ENCODE measurements at places on chromosomes 3 and 15.

DNA sequence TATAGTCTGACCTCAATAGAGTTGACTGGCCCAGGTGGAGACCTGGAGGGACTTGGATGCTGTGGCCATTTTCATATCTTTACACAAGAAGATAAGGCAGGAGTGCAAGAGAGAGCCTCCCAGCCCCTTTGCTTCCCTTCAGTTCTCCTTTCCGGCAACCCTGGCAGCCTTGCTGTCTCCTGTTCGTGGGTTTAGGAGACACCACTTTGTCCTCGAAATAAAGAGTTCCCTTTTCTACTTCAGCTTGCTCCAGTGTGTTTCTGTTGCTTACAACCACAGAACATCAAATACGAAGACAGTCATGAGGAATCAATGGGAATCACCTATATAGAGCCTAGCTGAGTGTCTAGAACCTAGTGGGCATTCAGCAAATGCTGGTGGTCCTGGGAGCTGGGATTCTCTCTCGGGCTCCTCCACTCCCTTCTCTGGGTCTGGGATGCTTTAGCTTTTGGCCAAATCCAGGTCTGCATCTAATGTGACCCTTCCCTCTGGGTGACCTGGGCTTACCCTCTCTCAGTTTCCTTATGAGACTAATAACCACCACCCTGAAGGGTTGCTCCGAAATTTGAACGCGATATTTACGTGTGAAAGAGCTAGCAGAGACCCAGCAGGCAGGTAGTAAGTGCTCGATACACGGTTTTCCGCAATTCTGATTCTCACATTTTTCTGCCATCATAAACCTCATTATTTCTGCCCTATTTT, 44.5 kb downstream of the PCSK6 start:
- no peak for DNase-seq

DNA sequence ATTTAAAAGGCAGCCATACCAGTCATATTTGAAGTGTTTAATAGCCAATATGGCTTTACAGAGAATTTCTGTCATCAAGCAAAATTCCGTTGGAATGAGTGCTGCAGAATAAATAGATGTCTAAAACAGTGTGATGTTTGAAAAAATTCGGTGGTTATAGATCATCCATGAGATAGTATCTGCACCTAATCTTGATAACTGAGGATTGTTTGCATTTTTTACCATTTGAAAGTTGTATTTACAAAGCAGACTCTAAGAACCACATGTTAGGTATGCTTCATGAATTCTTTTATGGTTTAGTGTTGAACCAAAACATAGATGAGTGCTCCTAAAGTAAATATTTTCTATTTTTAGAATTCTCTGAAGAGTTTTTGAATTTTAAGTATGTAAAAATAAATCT, 476.1 kb downstream of the NAALADL2 start:
- no peak for DNase-seq

GRCh38 chr3:195081242-195081963, 189.6 kb downstream of the XXYLT1 start:
- no peak for DNase-seq

GRCh38 chr3:66797889-66798560, 200.1 kb upstream of the KBTBD8 start:
- peak; percentile 54 for DNase-seq

DNA sequence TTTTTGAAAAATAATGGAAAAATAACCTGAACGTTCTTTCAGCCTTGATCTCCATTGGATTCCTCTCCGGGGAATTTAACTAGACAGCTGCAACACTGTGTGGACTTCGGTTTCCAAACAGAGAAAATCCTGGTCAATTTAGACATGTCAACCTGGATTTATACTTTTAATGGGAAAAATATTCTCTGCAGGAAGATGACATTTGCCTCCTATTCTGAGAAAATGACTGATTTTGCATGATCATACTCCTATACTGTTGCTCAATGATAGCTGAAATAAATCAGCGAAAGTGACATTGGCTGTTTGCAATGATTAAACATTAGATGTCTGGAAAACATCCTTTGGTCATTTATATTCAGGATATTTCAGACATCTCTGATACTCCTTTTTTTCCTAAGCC, 94.8 kb downstream of the GABRG3 start:
- no peak for DNase-seq

DNA sequence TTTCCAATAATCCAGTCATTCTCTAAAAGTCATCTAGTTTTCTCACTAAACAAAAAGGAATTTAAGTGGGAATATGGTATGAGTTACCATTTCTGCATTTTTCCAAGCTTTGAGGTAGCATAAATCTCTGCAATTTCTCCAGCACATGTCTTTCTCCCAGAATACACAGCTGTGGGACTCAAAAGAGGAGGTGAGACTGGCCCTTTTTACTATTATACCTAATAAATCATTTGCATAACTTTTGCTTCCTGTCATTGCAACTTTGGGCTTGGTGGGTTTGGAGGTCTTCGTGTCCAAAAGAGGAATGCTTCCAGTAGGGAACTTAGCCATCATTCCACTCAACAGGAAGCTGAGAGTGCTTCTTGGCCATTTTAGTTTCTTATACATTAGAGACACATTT, 94.8 kb downstream of the FMN1 start:
- DNase-seq: peak; percentile 50

DNA sequence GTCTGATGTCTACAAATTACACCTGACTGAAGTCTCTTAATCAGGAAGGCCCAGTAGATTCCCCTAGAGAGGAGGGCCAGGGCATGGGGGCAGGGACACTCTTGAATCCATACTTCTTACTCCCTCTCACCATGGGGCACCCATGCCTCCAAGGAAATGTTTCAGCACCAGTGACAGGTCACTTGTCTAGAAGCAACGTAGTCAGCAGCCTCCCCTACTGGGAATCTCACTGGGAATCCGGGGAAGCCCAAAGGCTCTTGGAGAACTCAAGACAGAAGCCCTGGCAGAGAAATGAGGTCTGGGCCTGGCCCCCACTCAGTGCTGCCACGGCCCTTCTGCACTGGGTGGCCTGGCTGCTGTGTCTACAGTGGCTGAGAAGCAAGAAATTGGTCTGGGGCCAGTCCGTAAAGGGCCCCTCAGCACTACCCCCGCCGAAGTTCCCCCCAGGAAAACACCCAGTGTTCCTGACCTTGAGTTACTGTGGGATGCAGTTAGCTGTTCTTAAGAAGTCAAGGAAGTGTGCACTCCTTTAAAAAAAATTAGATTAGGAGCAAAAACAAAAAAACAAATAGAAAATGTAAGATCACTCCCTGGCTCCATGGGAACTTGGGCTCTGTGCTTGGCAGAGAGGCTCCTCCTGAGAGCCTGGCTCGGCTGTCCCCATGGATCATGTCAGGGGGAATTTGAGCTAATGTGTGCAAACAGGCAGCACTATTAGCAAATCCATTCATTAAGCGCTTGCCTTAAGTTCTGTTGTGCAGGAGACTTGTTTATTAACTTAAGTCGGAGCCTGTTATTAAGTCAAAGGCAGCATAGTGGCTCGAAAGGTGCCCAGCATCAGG, 5.4 kb upstream of the LINGO1 start:
- no peak for DNase-seq

DNA sequence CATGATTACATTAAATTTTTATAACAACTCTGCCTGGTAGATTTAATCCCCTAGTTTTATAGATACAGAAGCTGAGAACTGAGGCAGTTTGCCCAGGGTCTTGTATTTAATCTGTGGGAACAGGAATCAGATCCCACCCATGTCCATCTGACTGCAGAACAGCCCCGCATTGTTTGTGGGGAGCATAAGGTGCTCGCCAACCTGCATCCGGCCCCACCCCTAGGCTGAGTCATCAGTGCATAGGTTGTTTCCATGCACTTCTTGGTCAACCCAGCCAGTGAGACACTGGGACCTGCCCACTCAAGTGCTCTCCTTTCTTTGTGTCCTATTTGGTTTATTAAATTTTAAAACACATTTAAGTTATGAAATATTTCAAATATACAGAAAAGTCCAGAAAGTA, 266.2 kb downstream of the OPA1 start:
- no peak for DNase-seq

- no peak for DNase-seq
Observed at GRCh38 chr3:152968388-152969024, 133.6 kb downstream of the P2RY1 start.

DNA sequence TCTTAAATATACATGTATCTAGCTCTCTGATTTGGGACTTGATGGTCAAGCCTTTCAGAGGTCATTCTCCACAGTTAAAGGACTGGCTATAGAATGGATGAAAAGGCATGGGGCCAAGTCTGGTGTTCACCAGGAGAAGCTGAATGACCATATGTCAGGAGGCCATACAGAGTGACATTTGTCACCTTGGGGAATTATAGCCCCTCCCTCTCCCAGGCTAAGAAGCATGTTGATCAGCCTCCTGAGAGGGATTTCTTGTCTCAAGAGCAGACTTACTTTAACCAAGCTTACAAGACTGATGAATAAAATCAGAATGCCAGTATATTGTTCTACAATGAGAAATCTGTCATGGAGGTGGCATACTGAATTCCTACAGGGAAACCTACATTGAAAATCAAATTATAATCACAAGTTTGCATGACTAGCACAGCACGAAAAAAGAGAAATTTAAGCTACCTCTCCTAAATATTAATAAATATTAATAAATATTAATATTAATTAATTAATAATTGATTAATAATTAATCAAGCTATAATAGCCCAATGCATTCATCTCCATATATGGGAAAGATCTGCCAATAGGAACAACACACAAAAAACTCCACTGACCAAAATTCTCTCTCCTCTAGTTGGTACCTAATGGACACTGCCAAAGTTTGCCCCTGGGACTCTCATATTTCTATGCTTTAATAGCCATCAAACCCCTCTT, 47.3 kb downstream of the ATP8B4 start:
- DNase-seq: no peak

- DNase-seq: peak; percentile 41
Observed at GRCh38 chr3:53493963-53494791, at the start of gene CACNA1D. Gene CACNA1D (plus strand): TSS chr3:53494611. CDS start chr3:53495167, 556 bp downstream.

DNA sequence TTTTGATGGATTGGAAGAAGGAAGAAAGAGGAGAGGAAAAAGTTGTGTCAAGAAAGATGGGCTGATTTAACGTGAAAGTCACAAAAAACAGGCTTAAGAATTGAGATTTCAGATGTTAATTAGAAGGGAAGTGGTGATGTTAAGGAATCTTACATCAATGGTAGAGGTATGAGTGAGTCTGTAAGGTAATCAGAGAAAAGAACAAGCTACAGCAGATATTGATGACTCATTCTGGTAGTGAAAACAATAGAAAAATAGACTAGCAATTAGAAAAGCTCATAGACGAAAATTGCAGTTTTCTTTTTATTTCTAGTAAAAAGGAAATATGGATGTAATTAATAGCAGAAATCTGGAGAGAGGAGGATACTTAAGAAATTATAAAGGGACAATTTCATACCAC, 559.6 kb downstream of the MCTP2 start:
- no peak for DNase-seq

DNA sequence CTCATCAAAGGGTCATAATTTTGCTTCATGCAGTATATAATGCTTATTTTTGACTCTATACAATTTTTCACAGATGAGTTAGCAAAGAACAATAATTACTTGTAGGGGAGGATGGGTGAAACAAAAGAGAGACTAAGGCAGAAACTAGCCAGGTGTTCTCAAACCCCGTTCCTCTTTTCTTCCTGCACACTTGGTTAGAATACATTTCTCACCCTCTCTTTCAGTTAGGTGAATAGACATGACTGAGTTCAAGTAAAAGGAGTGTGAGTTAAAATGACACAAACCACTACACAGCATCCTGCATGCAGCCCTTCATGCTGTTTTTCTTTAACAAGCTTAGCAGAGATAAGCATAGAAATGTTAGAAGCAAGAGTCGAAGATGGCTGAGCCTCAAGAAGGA, 922.2 kb downstream of the TBL1XR1 start:
- DNase-seq: no peak

DNA sequence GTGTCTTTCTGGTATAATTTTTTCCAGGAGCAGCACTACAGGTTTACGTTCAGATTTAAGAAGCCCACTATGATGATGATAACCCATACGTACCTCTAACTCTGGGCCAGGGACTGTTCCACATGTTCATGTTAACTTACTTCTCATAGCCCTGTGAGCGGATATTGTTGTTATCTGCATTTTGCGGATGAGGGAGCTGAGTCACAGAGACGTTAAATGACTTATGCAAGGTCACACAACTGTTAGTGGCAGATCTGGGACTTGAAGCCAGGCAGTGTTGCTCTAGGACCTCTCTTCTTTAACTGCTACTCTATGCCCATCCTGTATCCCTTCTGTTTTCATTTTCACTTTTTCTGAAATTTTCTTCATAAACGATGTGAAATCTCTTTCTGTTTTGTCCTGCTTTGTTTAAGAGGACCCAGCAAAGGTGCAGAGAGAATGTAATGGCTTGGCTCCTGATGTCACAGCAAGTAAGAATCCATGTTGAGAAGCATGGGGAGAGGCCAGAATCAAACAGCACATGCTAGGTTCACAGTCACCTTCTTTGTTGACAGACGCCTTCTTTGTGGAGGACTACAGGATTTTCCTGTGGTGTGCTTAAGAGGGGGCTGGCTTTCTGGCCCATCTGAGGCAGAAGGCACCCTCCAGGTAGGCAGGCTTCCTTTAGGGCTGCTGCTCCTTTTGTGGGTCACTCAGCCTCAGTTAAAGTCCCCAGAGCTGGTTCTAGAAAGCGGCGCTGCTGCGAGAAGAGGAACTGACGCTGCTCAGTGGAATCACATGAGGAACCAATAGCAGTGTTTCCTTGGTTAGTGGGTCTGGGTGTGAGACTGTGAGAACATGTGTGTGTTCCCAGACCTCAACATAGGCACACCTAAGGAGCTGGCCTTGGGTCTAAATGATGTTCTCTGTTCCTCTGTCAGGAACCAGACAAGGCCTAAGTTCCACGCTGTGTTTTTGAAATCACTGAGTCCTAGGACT, 121.6 kb downstream of the TMEM108 start:
- no peak for DNase-seq

DNA sequence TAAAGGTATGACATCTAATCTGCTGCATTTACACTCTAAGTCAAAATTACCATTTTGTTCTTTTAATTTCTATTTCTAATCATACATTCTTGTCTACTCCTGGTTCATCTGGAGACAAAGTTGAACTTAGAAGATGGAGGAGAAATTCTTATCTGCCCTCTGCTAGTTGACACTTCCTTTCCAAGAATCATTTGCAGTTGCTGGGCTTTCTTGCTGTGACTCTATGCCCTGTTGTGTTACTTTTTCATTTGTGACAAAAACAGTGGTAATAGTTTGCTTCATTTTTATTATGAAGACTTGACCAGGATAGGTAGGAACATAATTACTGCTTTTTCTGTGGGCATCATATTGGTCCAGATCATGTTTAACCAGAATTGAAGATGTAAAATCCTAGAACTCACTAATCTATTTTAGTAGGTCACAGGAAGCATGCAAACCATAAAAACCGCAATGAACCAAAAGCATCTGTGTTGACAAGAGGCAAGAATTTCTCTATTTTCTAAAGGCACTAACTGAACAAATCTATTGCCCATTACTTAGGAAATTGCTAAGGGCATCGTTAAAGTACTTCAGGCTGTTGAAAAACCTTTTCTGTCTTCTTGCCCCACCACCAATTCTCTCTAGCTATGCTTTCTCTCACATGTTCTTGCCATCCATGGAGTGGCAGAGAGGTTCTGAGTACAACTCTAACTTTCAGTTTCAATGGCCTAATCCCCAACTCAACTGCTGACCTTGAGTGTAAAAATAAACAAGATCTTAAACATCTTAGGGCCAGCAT, 4.2 kb upstream of the CCR2 start:
- DNase-seq: no peak

Data from right hindlimb (tissue), 1 donor.